ENCODE measurements at places on chromosomes 5 and 9.

DNA sequence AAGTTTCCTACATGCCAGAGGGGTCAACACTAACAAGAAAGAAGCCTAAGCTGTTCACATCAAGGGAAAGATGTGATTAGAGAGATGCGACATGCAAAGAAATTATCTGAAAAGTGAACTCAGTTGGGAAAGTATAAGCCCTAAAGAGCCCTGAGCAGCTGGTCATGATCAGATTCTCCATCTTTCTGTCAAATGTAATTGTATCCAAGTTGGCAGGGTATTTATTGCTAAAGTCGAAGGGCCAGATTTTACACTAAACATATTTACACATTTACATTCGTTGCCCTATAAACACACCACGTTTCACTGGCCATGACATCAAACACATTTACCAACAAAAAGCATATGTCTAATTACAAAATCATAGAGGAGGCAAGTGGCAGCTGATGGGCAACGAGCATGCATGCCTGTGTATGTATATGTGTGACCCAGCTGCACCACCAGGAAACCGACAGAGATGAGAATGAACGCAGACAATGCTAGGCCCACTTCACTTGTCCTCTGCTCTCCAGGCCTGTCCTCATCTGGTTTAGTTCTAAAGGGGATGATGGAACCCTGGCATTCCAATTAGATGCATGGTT, 6.3 kb downstream of the FOXD1 start:
- DNase-seq, result no peak

GRCh38 chr5:5377780-5378179, 44.7 kb upstream of the ICE1 start:
- DNase-seq, result no peak

DNA sequence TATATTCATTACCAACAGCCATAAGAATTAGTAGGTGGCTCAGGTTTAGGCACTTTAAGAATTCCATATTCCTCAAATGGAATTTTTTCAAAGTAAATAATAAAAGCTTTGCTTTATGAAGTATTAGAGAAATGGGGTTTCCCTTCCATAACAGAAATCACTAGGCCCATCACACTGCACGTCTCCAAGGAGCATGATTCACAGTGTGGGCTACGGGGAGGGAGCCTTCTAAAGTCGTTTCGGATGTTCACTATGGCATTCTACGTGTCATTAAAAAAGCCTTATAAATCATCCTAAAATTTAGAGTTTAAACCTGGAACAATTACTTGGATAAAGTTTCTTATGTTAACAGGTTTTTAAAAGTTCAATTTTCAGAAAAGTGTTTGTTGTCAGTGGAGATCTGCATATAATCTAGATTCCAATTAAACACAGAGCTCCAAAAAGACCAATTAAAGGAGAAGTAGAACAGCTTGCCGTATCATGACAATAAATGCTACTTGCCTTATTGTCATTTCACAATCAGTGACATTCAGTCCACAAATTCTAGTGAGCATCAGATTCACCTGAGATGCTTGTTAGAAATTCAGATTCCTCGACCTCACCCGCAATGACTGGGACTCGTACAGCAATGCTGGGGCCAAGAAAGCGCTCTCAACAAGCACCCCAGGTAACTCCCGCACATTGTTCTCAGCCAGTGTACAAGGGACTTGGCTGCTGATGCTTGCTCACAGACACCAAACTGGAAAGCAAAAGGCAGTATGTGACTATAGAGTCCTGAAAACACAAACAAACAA, 115.7 kb downstream of the NFIB start:
- DNase-seq, result peak; percentile 33

GRCh38 chr5:462051-462481, 19.1 kb downstream of the EXOC3 start:
- DNase-seq, result peak; percentile 2

GRCh38 chr9:4425319-4426045, 64.8 kb upstream of the SLC1A1 start:
- no peak for DNase-seq

DNA sequence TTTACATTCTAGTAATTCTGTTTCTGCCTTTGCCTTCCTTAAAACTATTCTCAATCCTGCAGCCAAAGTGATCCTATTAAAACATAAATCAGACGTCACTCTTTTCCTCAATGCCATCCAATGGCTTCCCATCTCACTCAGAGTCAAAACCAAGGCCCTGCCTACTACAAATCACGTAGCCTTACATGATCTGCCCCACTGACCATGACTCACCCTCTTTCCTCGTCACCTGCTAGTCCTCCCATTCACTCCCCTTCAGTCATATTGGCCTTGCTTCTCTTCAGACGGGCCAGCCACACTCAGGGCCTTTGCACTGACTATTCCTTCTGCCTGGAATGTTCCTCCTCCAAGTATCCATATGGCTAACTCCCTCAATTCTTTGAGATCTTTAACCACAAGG, 39.0 kb upstream of the DMXL1 start:
- DNase-seq, result no peak

DNA sequence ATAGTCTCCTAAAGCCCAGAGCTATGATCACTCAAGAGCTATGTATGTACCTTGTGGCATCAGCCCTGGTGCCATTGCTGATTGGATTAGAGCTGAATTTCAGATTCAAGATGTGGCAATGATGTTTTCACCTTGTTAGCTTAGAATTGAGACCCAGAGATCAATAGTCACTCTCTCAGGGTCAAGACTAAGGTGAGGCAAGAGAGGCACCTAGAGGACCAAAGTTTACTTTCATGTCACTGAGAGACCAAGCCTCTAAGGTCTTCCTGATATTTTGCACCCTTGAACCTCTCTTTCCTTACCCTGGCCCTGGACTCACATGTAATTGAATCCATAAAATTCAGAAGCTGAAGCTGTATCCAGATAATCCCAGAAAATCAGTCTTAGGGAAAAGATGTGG, 42.8 kb downstream of the BAAT start:
- DNase-seq, result no peak

DNA sequence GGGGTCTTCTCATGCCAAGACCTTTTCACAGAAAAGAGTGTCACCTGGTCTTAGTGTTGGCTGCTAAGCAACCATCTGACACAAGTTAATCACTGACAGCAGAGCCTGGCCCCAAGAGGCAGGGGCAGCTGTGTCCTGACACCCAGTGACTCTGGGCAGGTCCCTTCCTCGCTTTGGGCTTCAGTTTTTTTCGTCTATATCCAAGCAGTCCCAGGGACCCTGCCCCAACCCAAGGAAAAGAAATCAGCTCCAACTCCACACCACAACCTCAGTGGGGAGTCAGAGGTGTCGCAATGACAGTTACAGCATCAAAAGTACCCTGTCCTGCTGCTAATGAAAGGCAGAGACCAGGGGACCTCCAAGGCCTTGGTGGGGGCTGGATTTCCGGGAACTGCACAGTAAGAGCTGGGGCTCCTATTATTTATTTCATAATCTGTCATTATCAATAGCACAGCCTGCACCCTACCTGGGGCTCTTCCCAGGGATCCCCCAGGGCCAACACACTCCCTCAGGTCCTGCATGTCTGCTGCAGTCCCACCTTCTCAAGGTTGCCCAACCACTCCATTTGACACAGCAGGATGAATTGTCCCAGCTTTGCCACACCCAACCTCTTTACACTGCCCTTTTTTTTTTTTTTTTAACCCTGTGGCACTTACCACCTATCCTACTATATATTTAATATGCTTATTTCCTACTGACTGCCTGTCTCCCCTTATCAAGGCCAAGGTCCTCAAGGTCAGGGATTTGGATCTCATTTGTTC, 9.4 kb downstream of the ANKS6 start:
- DNase-seq, result no peak

DNA sequence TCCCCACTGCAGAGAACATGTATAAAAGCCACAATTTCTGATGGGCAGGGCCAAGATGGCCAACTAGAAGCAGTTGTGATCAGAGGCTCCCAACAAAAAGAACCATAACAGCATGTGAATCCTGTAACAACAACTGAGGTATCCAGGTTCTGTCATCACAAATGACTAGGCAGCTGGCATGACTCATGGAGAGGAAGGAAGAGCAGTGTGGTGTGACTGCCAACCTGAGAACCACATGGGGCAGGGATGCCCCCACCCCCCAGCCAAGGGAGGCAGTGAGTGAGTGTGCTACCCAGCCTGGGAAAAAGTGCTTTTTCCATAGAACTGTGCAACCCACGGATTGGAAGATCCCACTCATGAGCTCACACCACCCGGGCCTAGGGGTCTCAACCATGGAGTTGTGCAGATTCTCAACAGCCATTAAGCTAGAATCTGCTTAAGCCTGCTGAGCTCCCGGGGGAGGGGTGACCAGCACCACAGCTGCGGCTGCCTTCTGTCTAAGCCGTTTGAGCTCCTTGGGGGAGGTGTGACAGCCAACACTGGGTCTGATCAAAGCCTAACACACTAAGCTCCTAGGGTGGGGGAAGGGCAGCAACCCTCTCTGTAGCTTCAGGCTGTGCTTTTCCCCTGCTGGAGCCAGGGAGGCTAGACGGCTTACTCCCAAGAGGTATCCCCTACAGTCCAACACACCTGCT, 80.1 kb upstream of the DMAC1 start:
- no peak for DNase-seq

- DNase-seq, result no peak
Observed at GRCh38 chr9:91664663-91665062, 241.0 kb upstream of the NFIL3 start.

- DNase-seq, result no peak
Observed at GRCh38 chr5:65173130-65173525, 308.6 kb downstream of the ADAMTS6 start.

GRCh38 chr5:109656829-109657228, 32.9 kb upstream of the MAN2A1 start:
- DNase-seq, result peak; percentile 40

DNA sequence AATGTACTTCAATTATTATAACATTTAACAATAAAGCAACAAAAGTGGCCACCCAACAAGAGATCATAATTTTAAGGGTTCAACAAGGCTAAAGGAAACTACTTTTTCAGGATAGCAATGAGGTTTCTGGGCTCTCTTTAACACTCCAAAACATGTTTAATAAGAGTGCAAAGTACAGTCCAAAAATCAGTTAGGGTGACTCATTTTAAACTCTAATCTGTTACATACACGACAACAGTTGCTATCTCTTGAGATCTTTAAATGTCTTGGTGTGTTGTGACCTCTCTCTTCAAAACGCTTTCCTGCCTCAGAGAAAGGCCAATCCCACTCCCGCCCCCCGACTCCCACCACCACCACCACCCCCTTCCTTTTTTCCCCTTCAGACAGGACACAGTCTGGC, 11.5 kb downstream of the NFIB start:
- no peak for DNase-seq
